EH (cell line): ENCODE measurements at places on chromosomes 3 and 15.

DNA sequence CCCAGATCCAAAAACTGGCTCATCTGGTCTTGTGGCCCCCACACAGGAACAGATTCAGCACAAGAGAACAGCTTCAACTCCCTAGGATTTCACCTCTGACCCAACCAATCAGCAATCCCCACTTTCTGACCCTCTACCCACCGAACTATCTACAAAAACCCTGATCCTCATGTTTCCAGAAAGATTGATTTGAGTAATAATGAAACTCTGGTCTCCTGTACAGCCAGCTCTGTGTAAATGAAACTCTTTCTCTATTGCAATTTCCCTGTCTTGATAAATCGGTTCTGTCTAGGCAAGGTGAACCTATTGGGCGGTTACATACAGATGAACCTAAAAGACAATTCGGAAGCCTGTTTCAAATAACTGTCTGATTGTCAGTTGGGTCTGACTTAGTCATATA lies 847.6 kb upstream of the ALCAM start:
- no peak for DNase-seq

GRCh38 chr3:177262396-177262795 lies 65.1 kb upstream of the TBL1XR1 start:
- DNase-seq: peak; percentile 30

- peak; percentile 17 for DNase-seq
Observed at GRCh38 chr15:40282147-40282868, 556 bp downstream of the ANKRD63 start.

GRCh38 chr15:61307474-61307873 lies 78.4 kb upstream of the RORA start:
- DNase-seq: no peak

DNA sequence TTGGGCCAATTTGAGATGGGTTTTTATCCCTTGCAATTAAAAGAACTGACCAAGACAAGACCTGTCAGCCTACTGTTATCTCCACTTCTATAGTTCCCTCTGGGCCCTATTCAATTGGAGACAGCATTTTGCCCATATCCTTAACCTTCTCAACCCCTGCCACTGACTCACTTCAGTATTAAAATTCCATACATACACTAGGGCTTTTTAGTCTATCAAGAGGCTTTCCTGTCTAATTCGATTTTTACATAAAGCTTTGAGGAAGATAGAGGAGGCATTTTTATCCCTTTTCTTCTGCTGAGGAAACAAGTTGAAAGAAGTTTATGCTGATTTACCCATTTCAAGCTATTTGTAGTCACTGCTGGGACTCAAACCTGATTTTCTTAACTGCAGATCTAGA lies 51.1 kb downstream of the GTF2E1 start:
- peak; percentile 76 for DNase-seq

DNA sequence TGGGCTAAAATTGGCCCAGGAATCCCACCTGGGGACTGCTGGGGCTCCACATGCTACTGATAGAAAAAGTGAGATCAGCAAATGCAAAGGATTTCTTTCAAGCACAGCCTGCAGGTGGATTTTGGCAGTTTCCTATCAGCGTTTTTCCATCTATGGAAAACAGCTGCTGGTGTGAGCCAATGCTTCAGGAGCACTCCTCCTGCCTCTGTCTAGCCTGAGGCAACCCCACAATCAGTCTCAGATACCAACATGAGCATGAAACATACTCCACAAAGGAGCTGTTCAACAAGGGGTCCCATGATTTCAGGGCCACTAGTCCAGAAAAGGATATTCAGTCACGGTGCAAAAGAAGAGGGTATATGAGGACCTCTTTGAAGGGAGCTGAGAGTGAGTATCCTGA lies 311.5 kb upstream of the THBS1 start:
- DNase-seq: peak; percentile 55

GRCh38 chr15:92141607-92142006 lies 252.1 kb upstream of the ST8SIA2 start:
- DNase-seq: no peak

GRCh38 chr3:46998121-46998851 lies 18.8 kb downstream of the NBEAL2 start:
- DNase-seq: peak; percentile 47

GRCh38 chr3:30082652-30083051 lies 523.7 kb upstream of the TGFBR2 start:
- DNase-seq: no peak

- DNase-seq: peak; percentile 98
Observed at GRCh38 chr3:112676659-112677234, 35.8 kb upstream of the CCDC80 start.

DNA sequence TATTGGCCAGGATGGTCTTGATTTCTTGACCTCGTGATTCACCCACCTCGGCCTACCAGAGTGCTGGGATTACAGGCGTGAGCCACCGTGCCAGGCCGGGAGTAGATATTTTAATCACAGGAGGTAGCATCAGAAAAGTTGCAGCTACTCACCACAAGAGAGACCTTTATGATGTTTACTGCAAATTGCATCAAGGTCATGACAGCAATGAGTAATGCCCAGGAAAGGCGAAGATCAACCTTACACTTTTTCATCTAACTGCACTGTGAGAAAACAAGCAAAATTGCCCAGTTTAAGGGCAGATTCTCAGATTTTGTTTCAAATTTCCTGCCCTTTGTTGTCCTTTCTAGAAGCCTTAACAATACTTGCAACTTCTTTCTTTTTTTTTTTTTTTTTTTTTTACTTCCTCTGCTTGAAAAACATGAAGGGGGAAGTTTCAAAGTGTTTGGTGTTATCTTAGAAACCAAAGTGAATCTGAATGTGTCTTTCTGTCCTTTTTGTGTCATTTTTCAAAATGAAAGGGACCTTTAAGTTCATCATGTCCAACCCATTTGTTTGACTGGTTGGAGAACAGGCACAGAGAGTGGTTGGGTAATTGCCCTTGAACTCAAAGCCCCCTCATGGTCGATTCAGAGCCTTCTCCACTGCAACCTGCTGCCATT lies 25.0 kb downstream of the TGFBR2 start:
- DNase-seq: peak; percentile 40

DNA sequence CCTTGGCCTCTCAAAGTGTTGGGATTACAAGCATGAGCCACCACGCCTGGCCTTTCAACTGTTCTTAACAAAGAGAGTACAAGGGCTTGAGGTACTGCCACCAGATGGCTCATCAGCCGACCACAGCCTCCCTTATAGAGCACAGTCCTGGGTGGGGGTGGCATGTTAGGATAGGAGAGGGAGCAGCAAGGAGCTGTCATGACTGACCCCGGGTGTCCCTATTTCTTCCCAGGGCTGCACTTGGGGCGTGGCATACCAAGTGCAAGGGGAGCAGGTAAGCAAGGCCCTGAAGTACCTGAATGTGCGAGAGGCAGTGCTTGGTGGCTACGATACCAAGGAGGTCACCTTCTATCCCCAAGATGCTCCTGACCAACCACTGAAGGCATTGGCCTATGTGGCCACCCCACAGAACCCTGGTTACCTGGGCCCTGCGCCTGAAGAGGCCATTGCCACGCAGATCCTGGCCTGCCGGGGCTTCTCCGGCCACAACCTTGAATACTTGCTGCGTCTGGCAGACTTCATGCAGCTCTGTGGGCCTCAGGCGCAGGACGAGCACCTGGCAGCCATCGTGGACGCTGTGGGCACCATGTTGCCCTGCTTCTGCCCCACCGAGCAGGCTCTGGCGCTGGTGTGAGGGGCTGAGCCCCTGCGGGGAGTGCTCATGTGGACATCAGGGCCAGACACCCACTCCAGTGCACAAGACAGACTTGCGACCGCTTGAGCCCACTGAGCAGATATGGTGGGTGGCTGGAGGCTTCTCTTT lies 2.1 kb downstream of the CHAC1 start:
- no peak for DNase-seq

DNA sequence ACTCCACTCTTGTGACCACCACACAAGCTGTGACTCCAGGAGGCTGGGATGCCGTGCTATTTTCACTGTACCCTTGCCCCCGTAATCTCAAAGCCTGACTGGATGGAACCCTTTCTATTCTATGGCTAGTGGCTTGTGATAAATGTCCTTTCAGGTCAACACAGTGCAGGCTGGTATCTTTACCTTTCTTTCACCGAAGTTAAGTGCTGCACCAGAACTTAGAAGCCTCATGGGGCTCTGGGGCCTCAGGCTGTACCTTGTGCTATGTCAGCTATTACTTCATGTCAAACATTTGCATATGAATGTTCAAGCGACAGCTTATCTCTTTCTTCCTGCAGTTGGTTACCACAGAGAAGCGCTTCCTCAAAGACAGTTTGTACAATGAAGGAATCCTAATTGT lies 66.8 kb downstream of the RPL39L start:
- no peak for DNase-seq

GRCh38 chr3:60147249-60147950 lies 1097.6 kb upstream of the CFAP20DC start:
- no peak for DNase-seq

- DNase-seq: no peak
Observed at GRCh38 chr3:120161902-120162301, 67.7 kb upstream of the GSK3B start.

DNA sequence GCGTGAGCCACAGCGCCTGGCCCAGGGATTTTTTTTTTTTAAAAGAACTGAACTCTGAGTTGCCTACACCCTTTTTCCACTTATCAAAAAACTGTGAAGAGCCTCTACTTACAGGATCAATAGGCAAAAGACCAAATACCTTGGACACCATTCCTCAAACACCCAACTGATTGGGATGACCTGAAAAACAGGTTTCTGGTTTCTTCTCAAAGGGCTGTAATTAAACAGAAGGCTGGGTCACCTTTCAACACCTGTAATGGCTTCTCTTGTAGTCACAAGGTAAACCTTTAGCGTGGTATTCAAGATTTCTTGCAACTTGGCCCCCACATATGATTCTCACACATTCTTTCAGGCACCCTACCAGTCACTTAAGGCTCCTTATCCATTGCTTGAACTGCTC lies 38.4 kb upstream of the PLXND1 start:
- no peak for DNase-seq

DNA sequence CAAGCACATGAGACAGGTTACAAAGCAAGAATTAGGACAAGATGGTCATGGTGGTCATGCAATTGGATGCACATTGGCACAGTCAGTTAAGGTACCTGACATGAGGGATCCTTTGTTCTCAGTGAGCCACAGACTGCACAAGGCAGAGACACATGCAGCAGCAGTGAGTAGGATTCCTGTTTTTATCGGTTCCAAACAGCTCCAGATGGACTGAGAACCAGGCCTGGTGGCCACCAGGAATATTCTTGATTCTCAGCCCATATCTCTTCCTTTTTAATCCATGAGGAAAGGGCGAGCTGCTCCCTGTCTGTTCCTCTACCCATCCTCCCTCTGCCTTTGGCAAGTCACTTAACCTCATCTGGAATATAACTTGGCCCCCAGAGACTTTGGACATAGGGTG lies 410.8 kb downstream of the GAP43 start:
- no peak for DNase-seq

DNA sequence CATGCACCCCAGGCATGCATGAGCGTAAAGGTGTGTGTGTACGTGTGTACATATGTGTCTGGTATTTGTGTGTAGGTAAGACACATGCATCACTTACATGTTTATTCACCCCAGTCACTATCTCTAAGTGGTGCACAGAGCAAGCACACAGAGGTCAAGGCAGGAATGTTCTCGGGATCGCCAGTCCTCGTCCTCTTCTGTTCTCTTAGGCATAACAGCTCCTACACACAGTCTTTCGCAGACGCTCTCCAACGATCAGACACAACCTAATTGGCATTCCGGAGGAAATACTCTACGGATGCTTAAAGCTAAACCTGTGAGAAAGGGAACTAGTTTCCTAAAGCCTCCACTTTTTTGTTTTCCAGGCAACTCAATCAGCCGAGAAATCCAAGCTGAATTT lies 95.9 kb downstream of the ADAMTS17 start:
- DNase-seq: no peak

DNA sequence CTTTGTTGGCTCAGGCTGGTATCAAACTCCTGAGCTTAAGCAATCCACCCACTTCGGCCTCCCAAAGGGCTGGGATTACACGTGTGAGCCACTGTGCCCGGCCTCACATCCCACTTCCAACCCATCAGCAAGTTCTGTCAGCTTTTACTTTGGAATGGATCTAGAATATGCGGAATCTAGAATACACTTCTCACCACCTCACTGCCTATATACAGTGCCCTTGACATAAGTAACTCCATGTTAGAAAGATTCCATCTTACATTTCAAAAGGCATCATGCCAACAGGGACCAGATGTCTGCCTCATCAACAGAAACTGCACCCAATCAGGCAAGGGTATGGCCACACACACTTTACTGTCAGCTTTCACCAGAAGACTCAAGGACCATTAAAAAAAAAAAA lies 9.9 kb upstream of the RBSN start:
- DNase-seq: no peak

DNA sequence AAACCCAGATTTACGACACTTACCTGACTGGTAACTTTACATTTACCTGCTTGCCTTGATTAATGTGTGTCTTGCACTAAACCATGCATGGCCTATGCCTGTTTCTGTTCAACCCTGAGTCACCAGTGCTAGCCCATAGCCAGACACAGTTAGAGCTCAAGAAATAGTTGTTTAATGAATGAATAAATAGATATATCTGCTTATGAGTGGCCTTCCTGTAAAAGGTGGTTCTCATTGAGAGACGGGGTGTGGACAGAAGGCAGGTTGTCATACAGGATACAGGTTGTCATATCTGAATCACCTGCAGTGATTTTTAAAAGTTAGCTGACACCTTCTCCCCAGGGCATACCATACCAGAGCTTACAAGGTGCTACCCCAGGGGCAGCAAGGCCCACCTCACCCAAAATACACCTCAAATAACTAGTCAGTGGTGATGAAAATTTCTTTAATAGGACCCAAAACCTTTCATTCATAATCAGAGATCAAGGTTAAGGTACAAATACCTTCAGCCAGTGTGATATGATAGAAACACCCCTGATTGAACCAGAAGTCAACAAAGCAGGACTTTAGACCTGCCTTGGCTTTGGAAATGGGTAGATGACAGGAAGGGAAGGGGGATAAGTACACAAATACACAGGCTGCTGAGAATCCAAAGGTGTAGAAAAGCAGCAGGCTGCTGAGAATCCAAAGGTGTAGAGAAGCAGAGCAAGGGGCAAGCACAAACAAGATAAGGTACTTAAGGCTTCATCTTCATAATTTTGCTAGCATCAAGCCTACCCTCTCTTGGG lies 45.4 kb upstream of the TSC22D2 start:
- no peak for DNase-seq

GRCh38 chr3:154252759-154253638 lies 71.3 kb downstream of the DHX36 start:
- peak; percentile 81 for DNase-seq

GRCh38 chr3:153130312-153130977 lies 31.6 kb upstream of the RAP2B start:
- peak; percentile 89 for DNase-seq

DNA sequence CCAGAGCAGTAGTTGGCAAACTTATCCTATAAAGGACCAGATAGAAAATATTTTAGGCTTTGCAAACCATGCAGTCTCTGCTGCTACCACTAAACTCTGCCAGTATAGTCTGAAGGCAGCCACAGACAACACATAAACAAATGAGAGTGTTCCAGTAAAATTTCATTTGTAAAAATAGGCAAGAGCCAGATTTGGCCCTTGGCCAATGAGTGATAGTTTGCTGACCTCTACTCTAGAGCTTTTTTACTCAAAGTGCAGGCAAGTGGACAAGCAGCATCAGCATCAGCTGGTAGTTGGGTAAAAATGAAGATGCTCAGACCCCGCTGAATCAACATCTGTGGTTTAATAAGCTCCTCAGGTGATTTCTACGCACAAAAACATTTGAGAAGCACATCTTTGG lies 269.8 kb downstream of the NTRK3 start:
- no peak for DNase-seq

GRCh38 chr3:139572847-139573672 lies 33.5 kb upstream of the RBP1 start:
- no peak for DNase-seq
